ENCODE measurements at places on chromosomes 6 and 20.

DNA sequence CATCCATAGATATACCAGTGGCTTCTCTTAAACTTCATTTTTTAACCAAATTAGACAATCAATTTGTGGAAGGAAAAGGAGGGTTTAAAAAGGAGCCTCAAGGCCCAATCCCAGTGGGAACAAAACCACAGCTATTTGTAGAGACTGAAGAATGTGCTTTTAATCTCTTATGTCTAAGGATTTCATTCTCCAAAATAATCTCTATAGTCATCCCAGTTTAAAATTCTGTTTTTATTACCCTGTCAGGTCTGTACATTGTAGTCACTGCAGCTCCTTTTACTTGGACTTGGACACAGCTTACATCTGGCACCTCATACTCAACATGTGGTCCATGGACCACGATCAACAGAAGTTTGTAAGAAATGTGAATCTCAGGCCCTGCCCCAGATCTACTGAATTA is 152.1 kb upstream of the STMND1 start:
- no peak for DNase-seq

DNA sequence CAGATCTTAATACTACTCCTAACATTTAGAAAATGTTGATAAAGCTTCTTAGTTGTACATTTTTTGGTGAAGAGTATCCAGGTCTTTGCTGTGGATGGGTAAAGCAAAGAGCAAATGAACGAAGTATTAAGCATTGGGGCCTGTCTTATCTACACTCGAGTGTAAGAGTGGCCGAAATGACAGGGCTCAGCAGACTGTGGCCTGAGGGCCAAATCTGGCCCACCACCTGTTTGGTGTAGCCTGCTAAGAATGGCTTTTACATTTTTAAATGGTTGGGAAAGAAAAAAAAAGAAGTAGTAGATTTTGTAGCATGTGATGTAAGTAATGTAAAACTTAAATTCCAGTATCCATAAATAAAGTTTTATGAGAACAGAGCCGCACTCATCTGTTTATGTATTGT is 19.4 kb upstream of the MAPK13 start:
- no peak for DNase-seq

- no peak for DNase-seq
These were observed 242.6 kb downstream of the ARID1B start for GRCh38 chr6:157019733-157020132.

GRCh38 chr20:1186367-1186991 is 1.7 kb upstream of the TMEM74B start:
- DNase-seq: no peak

DNA sequence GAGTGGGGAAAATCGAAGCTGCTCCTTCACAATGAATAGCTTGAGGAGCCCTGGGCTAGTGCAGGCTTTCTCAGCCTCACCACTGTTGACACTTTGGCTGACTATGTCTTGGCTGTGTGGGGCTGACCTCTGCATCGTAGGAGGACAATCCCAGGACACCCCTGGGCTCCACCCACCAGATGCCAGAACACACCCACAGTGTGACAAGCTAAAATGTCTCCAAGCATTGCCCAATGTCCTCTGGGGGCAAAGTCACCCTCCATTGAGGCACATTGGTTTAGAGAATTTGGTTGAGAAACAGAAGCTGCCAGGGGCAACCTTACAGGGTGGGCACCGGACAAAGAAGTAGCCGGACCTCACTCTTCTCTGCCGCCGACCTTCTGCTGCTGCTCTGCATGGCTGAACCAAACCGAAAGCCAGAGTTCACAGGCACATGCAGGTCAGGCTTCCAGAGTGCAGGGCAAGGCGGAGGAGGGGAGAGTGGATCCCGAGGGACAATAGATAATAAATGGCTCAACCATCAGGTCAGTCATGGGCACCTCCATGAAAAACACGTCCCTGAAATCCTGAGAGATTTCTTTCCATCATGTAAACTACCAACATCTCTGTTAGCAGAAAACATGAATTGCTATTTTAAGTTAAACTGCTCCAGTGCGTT is 189.0 kb downstream of the LRFN2 start:
- no peak for DNase-seq

DNA sequence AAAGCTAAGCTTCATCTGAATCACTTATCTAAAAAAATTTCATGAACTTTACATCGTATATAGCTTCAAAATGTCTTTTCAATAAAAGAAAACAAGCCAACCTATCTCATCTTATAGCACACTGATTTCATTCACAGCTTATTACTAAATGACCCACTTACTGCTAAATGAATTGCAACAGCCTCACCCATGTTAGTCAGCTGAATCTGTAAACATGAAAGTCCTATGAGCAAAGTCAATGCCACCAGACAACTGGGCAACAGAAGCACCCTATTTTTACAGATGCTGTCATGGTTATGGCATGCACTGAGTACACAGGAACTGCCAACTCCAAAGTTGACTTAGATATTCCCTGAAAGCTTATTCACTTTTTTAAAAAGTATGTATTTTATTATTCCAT is 41.2 kb upstream of the DST start:
- no peak for DNase-seq

DNA sequence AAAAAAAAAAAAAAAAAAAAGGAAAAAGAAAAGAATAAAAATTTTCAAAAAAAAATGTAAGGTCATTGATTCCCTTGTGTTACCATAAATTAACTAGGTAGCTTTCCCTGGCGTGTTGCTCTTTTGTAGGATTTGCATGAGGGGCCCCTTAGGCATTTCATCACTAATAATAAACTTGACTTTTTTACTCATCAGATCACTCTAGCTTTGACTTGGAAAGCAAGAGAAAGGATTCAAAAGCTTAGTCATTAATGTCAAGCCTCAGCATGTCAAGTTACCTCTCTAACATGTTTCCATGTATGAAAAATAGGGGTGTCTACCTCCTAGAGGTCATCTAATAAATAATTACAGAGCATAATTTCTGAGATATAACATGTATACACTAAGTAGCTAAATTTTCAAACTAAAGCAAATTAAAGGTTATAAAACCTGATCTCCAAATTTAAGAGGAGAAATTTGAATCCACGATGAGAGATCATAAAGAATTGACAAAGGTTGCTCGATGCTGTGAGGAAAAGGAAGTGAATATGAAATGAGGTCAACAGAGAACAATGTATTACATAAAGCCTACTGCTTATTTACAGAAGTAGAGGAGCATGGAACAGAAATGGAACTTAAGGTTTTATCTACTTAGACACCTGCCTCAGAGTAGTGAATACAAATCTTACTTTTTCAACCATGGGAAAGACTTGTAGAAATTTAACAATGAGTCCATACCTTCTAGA is 86.8 kb downstream of the ARHGAP18 start:
- DNase-seq: no peak

- DNase-seq: no peak
These were observed 280.5 kb downstream of the TFAP2B start for GRCh38 chr6:51099201-51099600.

GRCh38 chr6:12866422-12867029 is 150.0 kb downstream of the PHACTR1 start:
- no peak for DNase-seq

GRCh38 chr6:140581601-140582000 is 1207.2 kb upstream of the CITED2 start:
- DNase-seq: no peak

DNA sequence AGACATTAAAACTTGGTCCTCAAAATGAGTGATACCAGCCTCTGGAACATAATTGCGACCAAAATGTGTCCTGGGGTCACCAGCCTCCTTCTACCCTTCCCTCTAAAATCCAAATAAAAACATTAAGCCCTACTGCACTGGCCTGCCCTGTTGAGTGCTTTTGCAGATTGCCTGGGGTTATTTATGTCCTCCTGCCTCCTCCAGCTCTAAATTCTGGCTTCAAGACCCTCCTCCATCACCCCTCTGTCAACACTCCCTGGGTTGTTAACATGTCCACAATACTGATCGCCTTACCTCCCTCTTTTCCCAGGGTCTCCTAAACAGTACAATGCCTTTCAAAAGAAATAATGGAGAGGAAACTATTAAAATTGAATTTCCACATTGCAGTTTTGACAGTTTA is 327.5 kb downstream of the NRN1 start:
- no peak for DNase-seq

DNA sequence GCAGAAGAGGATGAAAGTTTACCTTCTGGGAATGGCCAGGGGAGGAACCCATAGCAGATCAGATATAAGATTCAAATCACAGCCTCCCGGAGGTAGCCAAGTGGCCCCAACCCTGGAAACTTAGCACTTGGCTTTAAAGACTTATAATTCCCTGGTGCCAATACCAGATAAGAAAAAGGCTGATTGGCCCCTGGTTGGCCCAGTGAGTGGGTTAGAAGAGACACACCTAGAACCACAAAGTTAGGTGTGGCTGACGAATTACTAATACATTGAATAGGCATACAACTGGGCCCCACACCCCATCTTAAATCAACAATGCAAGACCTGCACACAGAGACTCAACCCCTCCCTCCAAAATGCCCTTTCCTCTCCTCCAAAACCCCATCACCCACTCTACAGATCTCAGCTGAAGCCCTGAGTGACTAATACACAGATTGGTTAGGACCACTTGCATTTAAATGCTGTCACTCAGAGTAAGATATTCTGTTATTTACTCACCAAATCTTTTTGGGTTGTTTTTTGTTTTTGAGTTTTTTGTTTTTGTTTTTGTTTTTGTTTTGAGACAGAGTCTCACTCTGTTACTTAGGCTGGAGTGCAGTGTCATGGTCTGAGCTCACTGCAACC is 315.4 kb upstream of the JARID2 start:
- no peak for DNase-seq

DNA sequence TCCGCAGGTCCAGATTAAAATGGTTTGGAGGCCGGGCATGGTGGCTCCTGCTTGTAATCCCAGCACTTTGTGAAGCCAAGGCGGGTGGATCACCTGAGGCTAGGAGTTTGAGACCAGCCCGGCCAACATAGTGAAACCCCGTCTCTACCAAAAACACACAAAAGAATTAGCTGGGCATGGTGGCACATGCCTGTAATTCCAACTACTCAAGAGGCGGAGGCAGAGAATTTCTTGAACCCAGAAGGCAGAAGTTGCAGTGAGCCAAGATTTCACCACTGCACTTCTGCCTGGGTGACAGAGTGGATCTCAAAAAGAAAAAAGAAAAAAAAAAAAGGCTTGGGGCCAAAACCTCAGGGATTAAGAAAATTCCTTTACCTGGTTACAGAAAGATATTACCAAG is 30.5 kb downstream of the C6orf15 start:
- DNase-seq: no peak

- peak; percentile 79 for DNase-seq
These were observed 22.9 kb downstream of the ARHGAP18 start for GRCh38 chr6:129686941-129687627.

GRCh38 chr20:63782051-63782471 is 42.5 kb downstream of the SLC2A4RG start:
- DNase-seq: no peak

- no peak for DNase-seq
These were observed 612.5 kb downstream of the CDH26 start for GRCh38 chr20:60570481-60571277.

DNA sequence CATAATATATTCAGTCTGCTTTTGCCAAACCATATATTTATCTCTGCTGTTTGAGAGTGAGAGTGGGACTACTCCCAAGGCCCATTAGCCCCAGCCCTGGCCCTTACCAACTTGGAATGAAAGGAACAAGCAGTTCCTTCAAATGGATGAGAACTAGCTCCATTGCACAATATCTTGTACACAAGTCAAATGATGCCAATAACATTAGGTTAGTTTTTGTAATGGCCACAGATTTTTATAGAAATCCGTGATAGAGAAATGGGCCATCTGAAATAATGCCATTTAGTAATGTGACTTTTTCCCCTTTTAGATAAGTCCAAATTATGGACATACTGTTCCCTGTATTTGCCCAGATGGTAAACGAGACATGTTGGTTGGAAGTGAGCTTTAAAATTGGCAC is 117.0 kb downstream of the MAP3K7 start:
- no peak for DNase-seq

DNA sequence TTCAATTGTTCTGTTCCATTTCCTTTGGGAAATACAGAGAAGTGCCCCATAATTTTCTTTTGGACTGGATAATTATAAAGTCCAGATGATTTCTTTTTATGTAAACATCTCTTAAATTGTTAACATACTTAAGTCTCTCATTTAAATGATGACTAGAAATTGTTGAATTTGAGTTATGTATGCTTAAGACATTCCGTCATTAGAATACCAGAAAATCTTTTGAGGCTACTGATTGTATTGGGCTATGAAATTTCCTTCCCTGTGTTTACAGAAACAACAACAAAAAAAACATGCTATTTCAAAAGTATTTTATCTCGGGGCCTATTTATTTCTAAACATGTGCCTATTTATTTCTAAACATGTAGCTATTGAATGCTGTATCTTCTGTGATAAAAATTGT is 125.4 kb downstream of the SH3BGRL2 start:
- no peak for DNase-seq

GRCh38 chr6:14348389-14348788 is 230.8 kb downstream of the CD83 start:
- DNase-seq: no peak

GRCh38 chr20:45798935-45799642 is 7.3 kb downstream of the DNTTIP1 start:
- DNase-seq: peak; percentile 79

GRCh38 chr6:28982476-28983266 is 22.4 kb downstream of the ZNF311 start:
- DNase-seq: no peak

DNA sequence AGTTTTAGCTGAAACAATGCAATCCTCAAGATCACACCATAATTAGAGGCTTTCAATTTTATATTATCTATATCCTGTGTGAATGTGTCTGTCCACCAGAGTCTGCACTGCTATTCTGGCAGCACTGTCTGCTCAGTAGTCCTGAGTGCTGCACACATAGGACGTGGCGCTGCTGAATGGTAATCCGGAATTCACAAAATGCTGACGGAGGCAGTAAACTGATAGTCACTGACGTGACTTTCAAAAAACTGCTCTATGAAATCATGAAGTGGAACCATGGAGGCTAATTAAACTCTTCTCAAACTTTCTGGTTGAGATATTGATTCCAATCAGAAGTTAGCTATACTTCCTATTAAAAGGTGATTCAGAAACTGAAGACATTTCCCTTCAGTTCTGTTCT is 190.8 kb upstream of the NOX3 start:
- no peak for DNase-seq

DNA sequence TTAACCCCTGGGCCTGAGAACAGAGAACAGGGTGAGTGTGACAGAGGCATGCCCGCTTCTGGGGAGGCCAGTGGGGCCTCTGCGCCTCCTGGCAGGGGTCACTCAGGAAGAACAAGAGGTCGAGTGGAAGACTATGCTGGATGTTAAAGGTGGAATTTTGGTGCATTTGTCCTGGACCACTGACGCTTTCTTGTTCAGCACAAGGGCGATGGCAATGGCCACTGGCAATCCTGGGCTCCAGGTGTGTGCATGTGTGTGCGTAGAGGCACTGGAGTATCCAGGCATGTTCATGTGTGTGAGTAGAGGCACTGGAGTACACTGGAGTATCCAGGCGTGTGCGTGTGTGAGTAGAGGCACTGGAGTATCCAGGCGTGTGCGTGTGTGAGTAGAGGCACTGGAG is 23.5 kb upstream of the NPBWR2 start:
- no peak for DNase-seq

DNA sequence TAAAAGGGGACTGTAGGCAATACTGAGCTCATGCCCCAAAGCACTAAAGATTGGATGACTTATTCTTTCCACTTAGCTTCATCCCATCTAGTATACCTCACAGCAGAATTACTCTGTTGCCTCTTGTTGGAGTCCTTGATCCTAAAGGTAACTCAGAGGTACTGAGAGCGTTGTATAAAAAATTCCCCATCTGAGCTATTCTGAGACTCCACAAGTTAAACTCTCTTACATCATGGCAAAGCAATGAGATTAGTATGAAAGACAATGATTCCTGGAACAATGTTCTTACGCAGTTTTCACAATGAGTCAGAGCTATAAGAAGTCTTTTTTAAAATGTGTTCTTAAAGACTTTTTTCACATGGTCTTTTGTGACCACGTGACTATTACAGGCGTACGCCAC is 370.1 kb downstream of the ADGRB3 start:
- DNase-seq: no peak
